ENCODE measurements at places on chromosomes 16 and 17. TPM values are rescaled to one million over a fixed set of nuclear protein-coding genes. Genes with fewer than 3 reads are reported as not detected.

SDK2 gene
- total RNA-seq = under 0.01 TPM

HAS3 gene
- 1.4 TPM for total RNA-seq

SLC4A1 gene
- total RNA-seq = not detected

ADAM11 gene
- 0.36 TPM for total RNA-seq

NPIPB12 gene
- total RNA-seq = 30.4 TPM

ARL6IP1 gene
- 113 TPM for total RNA-seq

SOX9 gene
- total RNA-seq = 6.5 TPM

TBC1D3E gene
- total RNA-seq = not detected

ZNF267 gene
- 11.5 TPM for total RNA-seq

CDT1 gene
- 2.9 TPM for total RNA-seq

DNA sequence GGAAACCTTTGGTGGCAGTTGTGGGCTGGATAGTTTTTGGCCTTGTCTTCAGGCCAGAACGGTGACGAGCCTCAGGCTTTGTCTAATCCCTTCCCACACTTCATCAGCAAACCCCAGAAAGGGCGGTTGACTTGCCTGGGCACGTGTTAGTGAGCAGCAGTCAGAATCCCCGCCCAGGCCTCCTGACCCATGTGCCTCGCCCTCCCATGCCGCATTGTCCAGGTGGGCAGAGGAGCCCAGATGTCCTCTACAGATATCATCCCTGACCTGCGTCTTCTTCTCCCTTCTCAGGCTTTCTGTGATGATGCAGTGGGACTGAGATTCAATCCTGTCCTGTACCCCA is 82.5 kb downstream of the OR1D5 start:
- DNase-seq = no peak

GRCh38 chr16:766820-767640 is 6.5 kb downstream of the MSLN start:
- DNase-seq = no peak

DNA sequence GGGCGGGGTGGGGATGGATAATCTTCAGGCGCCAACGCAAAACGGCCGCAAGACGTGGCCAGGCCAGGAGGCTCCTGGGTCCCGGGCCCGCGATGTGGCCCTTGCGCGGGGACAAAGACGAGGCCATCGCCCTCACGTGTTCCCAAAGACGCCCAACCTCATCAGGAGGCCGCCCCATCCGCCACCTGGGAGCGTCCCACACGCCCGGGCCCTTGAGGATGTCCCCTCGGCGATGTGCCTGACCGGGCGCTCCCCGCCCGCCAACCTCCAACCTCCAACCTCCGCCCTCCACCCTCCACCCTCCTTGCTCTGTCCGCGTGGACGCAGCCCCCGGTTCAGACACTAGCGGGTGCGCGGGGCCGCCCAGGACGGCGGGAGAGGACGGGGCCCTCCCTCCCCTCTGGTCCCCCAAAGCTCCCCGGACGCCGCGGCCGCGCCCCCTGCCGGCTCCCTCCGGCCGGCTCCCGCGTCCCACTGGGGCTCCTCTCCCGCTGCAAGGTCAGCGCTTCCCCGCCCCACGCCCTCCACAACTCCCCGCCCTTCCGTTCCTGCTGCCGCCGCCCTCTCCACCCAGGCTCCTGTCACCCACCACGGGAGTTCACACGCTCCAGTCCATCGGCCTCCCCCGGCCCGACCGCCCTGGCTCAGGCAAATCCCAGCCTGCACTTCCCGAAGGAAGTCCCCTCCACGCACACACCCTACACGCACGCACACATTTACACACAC is 250.8 kb upstream of the RPL38 start:
- DNase-seq = no peak

DNA sequence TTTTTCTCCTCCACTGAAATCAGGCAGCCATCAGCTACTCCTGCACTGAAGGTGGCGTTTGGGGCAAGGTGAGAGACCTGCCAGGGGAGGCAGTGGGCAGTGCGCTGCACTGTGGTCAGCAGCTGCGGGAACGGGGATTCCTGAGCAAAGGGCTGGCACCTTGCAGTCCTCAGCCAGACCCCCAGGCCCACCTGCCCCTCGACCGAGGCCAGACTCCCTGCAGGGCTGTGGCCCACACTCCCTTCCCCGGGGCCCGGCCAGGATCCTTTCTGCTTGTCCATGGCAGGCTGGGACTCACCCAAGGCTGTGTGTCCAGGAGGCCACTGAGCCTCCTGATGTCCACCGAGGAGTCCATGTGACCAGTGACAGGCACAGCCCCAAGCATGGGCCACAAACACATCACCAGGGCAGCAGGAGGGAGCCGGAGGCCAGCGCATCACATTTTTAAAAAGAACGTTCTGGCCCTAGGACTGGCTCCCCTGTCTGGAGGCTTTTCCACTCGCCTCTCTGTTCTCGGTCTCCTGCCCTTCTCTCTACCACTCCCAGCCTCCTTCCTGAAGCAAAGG is 28.5 kb upstream of the TNRC6C start:
- no peak for DNase-seq

DNA sequence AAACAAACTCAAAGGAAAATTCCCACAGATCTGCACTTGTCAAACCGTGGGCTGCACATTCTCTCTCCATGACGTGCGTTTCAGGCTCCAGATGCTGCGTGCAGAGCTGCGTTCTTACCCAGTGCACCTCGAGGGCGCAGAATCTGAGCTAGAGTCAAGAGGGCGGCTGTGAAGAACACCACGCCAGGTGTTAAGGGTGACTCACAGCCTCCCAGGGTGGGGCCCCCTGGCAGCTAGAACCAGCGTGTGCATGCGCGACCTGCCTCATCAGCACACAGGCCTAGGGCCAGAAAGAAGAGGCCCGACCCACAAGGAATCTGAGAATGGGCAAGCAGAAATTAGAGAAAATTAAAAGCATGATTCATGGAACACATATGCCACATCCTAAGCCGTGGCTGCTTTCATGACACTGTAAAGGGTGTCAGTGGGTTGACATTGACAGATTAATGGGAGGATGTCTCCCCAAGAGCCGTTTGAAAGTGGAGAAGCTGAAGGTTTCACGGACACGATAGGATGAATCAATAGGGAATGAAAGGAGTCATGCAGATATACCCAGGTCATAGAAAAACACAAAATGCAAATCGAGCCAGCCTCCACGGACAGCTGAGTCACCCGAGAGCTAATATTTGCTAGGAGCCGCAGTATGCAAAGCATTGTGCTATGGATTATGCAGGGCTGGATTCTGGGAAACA is 29.0 kb downstream of the MARCHF10 start:
- no peak for DNase-seq

GRCh38 chr17:36674278-36674650 is 72.9 kb downstream of the MRM1 start:
- no peak for DNase-seq

- DNase-seq = peak; percentile 43
These were observed 461 bp downstream of the LRRC46 start for GRCh38 chr17:47831934-47832327.

GRCh38 chr16:56298948-56299596 is 107.8 kb downstream of the GNAO1 start:
- no peak for DNase-seq

GRCh38 chr17:17851103-17852002 is 14.6 kb upstream of the SREBF1 start:
- DNase-seq = peak; percentile 31

- peak; percentile 94 for DNase-seq
These were observed 14.1 kb upstream of the RGS9 start for GRCh38 chr17:65122836-65123756.

- no peak for DNase-seq
These were observed 30.0 kb upstream of the MRTFB start for GRCh38 chr16:14041164-14041563.

- peak; percentile 73 for DNase-seq
These were observed 364.4 kb downstream of the SEC14L1 start for GRCh38 chr17:77505181-77505639.

- no peak for DNase-seq
These were observed 27.8 kb downstream of the TMEM92 start for GRCh38 chr17:50301891-50302584.

- DNase-seq = peak; percentile 78
These were observed 33.3 kb downstream of the RHBDL3 start for GRCh38 chr17:32298721-32299579.

- no peak for DNase-seq
These were observed 719.7 kb upstream of the CDH8 start for GRCh38 chr16:62755938-62756337.

GRCh38 chr17:2947996-2948550 is 115.3 kb downstream of the OR1D5 start:
- DNase-seq = no peak

DNA sequence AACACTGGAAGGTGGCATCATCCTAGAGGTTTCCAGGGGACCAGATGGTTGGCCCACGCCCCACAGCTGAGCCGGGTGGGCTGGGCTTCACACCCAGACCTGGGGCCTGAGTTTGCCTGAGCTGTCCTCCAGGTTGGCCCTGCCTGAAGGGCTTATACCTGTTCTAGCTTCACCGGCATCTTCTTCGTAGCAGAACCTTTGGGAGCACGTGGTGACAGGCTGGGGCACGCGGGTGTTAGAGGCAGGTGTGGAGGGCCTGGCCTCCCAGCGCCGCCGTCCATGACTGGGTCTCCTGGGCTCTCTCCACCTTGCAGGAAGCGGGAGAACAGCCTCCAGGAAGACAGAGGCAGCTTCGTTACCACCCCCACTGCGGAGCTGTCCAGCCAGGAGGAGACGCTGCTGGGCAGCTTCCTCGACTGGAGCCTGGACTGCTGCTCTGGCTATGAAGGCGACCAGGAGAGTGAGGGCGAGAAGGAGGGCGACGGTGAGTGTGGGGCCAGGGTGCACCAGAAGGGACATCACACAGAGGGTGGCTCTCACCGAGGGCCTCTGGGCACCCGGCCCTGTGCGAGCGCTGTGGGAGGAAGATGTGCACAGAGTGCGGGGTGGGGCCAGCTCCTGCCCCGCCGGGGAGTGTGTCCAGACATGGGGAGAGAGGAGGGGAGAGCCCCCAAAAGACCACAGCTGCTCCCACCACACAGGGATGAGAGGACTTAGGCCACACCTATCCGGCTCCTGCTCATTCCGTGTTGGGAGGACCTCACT is 4.6 kb upstream of the TEDC2 start:
- DNase-seq = peak; percentile 58

- DNase-seq = peak; percentile 87
These were observed 200.4 kb downstream of the LGALS9B start for GRCh38 chr17:20266806-20267458.

- peak; percentile 72 for DNase-seq
These were observed 3.8 kb downstream of the HOXB2 start for GRCh38 chr17:48541036-48541576.

GRCh38 chr16:81453091-81453728 is 8.6 kb downstream of the CMIP start:
- DNase-seq = peak; percentile 42

GRCh38 chr16:9900576-9900975 is 281.7 kb downstream of the GRIN2A start:
- DNase-seq = no peak

DNA sequence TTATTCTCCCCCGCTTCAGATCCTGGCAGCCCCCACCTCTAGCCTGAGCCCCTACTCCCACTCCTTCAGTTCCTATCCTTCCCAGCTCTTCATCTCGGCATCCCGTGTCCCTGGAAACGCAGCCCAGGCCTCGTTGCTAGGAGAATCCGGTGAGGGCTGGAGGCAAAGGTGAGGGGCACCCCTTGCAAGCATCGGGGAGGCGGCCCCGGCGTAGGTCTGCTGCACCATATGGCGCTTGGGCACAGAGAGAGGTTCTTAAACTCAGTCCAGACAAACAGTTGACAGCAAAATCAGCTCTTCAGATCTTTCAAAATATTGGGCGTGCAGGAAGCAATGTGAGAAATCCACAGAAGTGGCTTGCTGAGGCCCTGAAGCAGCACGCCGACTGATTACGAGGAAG is 15.0 kb downstream of the SLC38A8 start:
- DNase-seq = no peak

DNA sequence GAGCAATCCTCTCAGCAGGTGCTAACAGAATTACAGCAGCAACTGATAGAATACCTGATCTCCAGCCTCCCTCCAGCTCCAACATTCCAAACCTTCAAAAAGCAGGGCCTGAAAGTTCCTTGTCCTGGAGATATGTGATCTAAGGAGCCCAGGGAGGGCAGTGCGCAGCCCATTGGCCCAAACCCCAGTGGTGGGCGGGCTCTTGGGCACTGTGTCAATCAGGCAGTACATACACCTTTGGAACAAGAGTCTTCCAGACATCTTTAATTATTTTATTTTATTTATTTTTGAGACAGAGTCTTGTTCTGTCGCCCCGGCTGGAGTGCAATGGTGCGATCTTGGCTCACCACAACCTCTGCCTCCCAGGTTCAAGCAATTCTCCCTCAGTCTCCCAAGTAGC is 24.2 kb downstream of the SLC12A3 start:
- DNase-seq = peak; percentile 42

DNA sequence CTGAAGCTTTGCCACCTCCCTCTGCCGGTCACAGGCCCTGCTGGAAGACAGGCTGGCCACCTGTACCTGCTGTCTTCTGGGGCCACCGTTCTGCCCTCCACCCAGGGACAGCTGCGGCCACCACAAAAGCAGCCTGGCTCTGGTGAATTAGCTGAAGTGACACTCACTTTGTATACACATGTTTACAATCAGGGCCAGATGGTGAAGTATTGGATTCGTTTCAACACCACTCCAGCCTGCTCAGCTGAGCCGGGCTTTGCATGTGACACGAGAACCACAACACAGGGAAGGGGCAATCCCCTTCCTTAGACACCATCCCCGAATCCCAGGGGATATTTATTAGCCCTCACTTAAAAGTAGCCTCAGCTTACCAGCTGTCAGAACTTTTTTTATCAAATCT is 191.5 kb upstream of the RPL38 start:
- DNase-seq = no peak

DNA sequence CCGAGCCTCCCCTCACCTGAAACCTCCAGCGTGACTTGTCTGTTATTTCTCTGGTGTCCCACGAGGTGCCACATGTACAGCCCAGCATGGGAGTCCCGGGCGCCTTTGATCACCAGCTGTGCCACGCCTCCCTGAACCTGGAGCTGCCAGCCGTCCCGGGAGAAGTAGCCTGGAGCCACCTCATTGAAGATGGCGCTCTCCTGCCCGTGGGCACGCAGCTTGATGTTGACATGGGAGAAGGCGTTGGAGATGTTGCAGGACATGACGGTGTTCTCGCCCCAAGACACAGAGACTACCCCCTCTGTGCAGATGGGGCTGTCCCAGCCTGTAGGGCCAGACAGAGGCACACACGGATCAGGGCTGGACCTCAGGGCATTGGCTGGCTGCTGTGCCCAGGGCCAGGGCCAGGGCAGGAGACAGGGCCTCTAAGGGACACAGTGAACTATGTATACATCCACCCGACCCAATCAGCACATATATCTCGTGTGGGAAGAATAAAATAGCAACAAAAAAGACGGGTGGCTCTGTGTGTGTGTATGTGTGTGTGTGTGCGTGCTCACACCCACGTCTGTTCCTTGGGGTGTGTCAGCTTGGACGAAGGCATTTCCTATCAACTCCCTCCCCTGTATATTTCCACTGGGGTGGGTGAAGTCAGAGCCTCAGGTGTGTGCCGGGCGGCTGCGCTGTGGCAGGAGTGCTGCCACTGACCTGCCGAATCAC is 7.3 kb upstream of the CD7 start:
- peak; percentile 86 for DNase-seq

All from osteoblast (primary cell).